ENCODE measurements at places on chromosomes 2 and 18.

DNA sequence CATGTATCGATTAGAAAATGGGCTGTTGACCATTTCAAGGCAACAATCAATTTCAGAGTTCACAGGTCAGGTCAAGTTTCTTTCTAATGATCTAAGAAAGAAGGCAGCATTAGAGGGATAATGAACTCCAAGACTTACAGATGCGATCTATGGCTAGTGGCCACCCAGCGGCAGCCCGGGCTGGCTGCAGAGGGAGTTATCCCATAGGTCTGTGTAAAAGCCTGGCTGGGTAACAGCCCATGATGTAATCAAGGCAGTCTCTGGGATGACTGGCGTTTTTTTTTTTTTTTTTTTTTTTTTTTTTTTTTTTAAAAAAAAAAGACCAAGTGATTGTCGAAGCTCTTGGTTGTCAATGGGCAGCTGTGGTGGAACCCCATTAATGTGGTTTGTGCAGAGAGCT lies 171.1 kb upstream of the SKOR2 start:
- peak; percentile 84 for DNase-seq

GRCh38 chr2:39913648-39914461 lies 134.8 kb upstream of the THUMPD2 start:
- DNase-seq = peak; percentile 77

DNA sequence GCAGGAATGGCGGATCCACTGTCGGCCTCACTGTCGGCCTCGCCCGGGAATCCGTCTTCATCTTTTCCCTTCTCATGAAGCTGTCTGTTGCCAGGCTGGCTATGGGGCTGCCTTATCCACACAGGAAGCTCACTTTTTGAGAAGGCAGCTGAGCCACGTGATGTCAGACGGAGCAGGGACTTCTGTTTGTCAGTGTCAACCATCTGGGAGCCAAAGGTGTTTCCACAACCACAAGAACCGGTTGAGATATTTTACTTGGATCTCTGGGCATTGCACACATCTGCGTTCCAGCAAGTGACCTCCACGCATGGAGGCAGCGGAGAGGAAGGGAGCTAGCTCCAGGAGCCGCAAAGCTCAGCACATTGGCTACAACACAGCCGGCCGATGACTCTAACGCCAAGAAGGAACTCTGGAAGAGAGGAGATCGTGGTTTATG lies 27.4 kb upstream of the TAF1B start:
- DNase-seq = no peak

DNA sequence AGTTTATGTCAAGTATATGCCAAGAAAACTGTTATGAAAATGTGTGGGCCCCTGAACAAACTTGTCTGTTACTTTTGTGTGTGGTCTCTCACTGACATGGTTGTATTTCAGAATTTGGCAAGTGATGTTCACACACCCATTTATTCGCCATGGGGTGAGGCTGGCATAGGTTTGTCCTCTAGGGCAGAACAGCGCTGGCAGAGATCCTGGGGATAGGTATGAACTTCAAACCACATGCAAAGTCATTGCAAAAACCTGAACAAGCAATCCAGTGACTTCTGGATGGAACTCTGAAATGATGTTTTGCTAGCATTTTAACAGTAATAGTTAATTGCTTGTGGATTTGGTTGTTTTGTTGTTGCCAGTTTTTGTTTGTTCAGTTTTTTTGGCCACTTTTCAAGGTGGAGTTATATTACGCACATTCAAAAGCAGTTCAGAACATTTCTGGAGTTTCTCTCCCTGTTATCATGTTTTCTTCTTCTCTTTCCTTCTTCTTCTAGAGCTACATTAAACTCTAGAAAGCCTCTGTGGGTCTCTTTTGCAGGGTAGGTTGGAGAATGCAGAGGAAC lies 78.5 kb downstream of the MDH1 start:
- DNase-seq = no peak

GRCh38 chr2:23464905-23465537 lies 80.0 kb downstream of the KLHL29 start:
- DNase-seq = no peak

DNA sequence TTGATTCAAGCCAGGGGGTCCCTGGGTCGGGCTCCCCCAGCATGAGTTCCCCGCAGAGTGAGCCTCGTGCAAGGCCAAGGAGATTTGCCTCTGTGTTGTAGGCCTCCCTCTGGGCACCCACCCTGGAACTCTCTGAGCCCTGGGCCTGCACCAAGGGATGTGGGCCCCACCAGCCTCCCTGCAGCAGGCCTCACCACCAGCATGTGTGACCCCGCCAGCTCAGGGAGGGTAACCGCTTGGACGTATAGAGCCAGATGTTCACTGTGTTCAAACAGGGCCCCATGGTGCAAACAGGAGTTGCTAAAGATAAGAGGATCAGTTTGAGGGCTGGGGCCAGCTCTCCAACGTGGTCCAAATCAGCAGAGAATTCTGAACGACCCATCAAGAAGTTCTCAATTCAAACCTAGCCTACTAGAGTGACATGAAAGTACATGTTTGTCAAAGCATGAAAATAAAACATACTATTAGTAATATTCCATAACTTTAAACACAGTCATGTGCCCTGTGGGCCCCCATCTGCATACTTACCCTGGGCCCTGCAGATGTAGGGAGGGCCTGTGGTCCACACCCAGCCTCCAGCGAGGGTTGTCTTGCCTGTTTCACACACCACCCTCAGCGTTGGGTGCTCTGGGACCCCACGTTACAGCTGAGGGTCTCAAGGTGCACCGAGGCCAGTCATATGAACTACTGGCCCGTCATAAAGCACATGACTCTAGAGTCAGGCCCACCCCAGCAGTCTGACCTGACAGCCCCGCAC lies 5.5 kb upstream of the TUBB6 start:
- DNase-seq = no peak

DNA sequence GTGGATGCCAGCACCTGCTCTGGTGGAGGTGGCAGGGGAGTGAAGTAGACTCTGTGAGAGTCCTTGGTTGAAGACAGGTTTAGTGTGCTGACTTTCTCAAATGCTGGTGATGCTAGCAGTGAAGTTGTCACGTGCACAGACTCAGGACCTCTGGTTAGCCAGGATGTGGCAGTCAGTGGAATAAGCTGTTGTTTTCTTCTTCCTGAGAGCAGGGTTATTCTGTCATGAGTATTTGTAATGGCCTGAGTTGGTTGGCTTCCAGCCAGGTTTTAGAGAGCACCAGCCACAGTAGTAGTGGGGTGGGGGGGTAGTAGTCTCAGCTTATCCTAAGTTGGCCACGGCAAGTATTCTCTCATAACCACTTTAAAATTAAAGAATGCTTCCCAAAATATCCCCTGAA lies 238.5 kb upstream of the FBXO11 start:
- no peak for DNase-seq

Measured in mesendoderm (in vitro differentiated cells).